ENCODE measurements at places on chromosomes 6 and 20. TPM values are rescaled to one million over a fixed set of nuclear protein-coding genes. Genes with fewer than 3 reads are reported as not detected.

PTPRT gene
- 1.6 TPM for total RNA-seq

NOTCH4 gene
- total RNA-seq: 22.2 TPM

COL21A1 gene
- 91.7 TPM for total RNA-seq

BMP7 gene
- total RNA-seq: 62.6 TPM

B4GALT5 gene
- 30.2 TPM for total RNA-seq

C2 gene
- 7.1 TPM for total RNA-seq
